Right atrium auricular region (tissue), 2 donors: ENCODE measurements at places on chromosomes 1 and 21.
A peak's percentile ranks its signal among the peaks of the same experiment; 100 is the strongest.

DNA sequence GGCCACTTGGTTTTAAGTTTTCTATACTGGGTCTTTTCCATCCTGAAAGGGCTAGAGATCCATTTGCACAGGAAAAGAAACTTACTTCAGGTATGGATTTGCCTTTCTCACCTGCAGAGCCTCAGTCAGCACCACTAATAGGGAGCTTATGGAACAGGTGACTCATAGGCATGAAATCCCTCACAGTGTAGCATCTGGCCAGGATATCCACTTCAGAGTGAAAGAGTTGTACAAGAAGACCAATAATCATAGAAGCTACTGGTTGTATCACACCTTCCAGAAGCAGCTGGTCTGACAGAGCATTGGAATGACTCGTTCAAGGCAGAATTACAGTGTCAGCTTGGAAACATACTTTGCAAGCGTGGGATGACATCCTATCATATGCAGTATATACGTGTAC lies 26.3 kb upstream of the SYT14 start:
- DNase-seq, result no peak

- DNase-seq, result no peak
These were observed 486.3 kb downstream of the TTLL7 start for GRCh38 chr1:83512373-83513193.

DNA sequence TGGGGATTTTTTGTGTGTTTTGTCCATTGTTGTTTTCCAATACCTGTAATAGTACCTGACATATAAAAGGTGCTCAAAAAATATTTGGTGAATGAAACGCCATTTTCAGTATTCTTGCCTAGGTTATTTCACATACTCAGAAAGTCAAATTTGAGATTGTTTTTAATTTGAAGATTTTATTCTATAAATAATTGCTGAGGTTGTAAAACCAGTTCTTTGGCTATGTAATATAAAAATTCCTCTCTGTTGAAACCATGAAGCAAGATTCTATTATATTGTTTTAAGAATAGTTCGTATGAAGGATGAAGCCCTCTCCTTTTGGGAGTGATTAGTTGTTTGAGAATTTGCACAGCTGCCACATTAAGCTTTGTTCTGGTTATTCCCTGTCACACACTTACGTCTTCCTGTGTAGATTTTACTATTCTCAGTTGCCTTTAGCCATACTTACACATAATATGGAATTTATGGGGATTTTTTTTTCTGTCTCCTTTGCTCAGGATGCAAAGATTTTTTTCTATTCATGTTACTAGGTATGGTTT lies 60.2 kb upstream of the MPC2 start:
- DNase-seq, result no peak

GRCh38 chr1:29639156-29639736 lies 402.9 kb downstream of the PTPRU start:
- no peak for DNase-seq

DNA sequence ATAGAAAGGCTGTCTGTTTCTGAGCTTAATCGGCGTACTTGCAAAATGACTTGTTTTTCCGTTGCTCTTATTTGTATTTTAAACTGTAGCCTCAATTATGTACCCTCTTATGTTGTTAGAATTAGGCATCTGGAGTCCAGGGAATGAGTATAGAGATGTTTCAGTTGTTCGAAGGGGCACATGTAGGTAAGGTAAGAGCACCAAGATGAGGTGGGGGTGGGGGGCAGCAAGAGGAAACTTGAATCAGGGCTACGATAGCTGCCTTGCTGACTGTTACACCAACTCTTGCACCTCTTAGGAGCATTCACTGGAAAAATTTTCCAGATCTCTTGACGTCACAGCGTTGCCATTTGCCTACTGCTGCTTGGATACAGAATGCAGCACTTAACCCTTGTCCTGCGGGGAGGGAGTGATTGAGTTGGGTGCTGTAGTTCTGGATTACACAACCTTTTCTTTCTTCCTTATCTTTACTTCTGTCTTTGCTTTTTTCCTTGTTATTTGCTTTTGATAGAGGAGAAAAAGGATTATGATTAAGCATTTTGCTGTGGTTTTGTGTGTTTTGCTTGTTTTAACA lies 3.2 kb downstream of the ATP1B1 start:
- DNase-seq, result peak; percentile 87

DNA sequence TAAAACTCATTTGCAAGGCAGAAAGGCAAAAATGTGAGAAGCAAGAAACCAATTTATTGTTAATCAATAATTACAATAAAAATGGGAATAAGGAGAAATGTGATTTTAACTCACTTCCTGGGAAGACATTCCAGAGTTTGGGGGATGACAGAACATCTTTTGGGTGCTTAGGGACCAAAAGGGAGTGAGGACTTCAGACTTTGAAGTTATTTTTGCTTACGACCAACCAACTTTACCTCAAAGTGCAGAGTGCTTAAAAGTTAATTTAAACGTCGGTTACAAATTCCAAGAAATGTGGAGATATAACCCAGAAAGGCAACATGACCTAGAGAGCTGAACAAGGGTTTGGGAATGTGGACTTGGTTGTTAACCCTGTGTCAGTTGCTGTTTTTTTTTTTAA lies 234.5 kb upstream of the C1orf105 start:
- DNase-seq, result no peak

DNA sequence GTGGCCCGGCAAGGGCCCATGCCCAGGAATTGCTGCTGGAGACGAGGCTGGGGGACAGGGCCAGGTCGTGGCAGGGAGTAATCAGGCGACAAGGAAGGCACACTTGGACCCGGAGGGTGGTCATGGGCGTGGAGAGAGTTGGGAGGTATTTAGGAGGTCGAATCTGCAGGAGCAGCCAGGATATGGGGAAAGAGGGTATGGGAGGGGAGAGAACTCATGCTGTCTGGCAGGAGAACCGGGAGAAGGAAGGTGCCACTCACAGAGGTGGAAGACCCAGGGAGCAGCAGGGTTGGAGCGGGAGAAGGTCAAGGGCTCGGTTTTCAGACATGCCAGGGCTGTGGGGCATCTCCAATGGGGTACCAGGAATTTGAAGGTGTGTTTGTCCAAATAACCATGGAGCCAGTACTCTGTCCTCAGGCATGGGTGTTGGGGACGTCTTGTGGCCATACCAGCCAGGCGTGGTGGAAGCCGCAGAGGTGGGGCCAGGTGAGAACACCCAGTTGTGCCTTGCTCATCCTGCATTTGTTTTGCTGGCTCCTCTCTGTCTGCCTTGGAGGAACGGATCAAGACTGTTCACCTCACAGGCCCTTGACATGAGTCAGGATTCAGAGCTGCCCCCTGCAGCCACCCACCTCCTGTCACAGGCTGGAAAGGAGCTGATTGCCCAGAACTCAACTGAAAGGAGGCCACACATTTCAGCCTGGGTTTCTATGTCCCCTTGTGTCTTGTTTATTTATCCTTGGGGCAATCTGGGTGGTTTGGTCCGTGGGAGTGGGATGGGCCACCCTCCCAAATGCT lies 111.6 kb downstream of the SPSB1 start:
- DNase-seq, result no peak

DNA sequence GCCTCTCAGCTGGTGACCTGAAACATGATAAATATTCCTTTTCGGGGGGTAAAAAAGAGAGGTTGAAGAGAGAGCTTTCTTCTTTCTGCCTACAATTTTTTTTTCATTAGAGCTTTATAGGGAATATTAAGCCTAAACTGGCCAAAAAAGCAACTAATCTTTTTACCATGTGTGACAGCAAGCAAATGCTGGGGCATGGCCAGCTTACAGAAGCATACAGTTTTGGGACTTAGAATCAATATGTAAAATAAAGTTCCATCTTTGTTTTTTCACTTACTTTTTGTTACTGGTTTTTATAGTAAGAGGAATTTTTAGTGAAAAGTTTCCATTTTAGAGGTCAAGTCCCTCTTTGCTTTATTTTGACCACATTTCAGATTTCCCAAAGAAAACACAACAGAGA lies 301.2 kb upstream of the DEPDC1 start:
- no peak for DNase-seq

DNA sequence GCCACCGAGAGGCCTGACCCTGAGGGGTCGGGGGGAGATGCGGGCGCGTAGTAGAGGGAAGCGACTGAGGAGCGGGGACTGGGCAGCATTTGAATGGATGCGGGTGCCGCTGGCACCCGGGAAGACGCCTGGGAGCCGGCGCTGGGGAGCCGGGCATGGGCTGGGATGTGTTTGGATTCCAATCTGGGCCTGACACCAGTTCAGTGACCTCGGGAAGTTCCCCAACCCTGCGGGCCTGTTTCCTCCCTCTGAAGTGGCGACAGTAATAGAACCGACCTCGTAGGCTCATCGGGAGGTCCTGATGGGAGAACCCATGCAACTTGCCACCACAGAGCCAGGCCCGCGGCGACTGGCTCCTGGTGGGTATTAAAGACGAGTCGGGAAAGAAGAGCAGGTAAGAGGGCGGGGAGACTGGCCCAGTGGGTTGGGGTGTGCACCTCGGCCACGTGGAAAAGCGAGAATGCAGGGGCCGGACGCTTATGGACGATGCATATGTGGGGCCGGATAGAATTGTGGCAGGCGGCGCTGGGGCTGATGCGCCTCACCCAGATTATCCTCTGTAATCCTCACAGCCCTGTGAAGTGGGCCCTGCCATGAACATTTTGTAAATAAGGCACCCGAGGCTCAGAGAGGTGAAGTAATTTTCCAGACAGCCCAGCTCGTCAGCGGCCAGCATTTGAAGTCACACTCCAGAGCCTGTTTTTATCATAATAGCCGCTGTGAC lies 105.8 kb downstream of the SLC16A1 start:
- DNase-seq, result no peak

- no peak for DNase-seq
These were observed 327.3 kb downstream of the TTLL7 start for GRCh38 chr1:83671586-83671985.

- no peak for DNase-seq
These were observed 81.3 kb downstream of the UROD start for GRCh38 chr1:45093334-45093733.

DNA sequence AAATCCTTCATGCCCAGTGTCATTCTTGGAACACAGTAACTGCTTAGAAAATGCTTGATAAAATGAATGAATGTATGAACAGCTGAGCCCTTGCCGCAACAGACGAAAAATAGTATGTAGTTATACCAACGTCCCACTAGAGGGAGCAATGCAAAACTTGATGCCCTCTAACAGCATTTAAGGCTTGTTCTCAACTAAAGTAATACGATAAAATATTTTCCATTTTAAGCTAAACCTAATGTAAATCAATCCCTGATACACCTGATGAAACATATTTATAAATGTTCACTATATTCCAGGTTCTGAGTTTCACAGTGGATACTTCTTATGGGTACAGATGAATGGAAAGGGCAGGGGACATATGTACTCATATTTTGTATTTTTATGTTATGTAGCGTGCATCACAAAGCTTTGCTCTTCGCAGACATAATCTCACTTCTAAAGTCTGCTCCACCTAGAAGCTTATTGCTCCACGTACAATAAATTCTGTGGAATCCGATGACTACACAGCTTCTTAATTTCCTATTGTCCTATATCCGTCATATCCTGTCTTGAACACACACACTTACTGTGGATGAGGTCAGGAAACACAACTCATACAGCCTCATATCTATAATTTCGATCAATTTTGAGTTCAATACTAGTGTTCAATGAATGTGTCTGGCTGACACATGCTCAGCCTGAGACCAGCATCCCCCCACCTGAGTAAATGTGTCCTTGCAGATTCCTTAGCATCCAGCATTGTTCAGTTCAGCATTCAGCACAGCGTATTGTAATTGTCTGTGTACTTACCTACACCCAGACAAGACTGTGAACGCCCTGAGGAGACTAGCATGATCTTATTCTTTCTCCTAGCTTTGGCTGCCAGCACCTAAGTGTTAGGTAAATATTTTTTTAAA lies 4.4 kb upstream of the UTP25 start:
- DNase-seq, result no peak

DNA sequence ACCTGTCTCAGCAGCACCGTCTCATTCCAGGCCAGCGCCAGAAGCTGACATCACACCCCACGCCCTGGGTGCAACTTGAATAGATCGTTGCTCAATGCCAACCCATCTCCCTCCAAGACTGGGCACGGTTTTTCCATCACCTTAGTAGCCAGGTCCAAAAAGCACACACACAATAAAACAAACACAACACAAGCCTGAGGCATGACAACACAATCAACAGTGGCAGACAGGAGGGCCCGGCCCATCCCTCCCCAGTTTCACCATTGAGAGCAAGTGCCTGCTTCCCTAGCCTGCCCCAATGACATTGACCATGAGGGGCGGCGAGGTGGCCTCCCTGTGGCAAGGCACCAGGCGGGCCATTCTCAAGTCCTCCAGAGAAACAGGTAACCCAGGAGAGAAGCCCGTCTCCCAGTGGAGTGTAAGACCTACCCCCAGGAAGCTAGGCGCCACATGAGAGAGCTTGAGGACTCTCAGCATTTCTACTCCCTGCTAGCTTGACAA lies 2.7 kb downstream of the IFFO2 start:
- no peak for DNase-seq

GRCh38 chr1:53419034-53419433 lies 40.2 kb upstream of the DMRTB1 start:
- DNase-seq, result peak; percentile 1

- no peak for DNase-seq
These were observed 758 bp downstream of the RAD54L start for GRCh38 chr1:46248122-46248920.

DNA sequence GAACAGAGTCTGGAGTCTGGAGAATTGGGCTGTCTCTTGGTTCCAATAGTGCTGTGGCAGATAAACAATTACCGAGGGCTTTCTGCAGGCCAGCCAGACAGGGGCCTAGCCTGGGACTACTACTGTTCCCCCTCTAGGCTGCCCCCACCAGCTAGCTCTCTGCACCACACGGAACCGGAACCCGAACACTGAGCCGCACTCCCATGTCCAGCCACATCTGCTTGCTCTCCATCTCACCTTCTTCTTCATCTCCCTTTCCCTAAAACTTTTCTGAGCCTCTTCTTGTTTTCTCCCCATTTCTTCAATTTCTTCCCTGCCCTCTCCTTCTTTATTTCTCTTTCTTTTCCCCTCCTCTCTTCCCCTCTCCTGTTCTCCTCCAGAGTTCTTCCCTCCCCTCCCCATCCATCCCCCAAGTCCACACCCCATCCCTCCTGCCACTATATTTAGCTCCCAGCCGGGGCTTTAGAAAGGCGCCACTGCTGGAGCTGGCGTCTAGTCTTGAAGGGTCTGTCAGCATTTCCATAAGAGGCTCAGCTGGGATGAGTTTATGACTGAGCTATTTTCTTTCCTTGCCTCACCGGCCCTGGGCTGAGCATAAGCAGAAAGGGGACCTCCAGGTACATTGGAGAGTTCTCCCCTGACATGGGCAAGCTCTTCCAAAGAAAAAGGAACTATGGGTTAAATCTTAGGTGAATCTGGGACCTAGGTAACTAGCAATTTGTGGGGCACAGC lies 25.7 kb upstream of the ATP2B4 start:
- DNase-seq, result no peak

GRCh38 chr1:218643926-218644325 lies 298.8 kb downstream of the TGFB2 start:
- DNase-seq, result no peak

GRCh38 chr1:193674292-193674944 lies 488.0 kb upstream of the B3GALT2 start:
- no peak for DNase-seq

DNA sequence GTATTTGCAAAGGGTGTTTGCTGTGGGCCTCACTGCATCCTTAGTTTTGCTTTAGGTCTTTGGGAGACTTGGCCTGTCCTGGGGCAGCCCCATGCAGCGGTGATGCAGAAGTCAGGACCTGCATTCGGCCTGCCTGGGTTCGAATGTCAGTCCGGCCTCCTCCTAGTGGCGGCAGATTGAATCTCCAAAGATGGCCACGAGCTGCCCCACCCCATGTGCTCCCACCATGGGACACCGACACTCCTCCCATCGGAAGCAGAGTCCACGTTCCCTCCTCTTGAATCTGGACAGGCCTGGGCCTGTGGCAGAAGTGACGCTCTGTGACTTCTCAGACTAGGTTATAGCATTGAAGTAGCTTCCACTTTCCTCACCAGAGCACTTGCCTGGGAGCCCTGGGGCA lies 16.3 kb upstream of the NPPB start:
- DNase-seq, result no peak

- DNase-seq, result no peak
These were observed 47.4 kb downstream of the CAMTA1 start for GRCh38 chr1:6832531-6833188.
